ENCODE measurements at places on chromosomes 2 and 18.
A peak's percentile ranks its signal among the peaks of the same experiment; 100 is the strongest.

DNA sequence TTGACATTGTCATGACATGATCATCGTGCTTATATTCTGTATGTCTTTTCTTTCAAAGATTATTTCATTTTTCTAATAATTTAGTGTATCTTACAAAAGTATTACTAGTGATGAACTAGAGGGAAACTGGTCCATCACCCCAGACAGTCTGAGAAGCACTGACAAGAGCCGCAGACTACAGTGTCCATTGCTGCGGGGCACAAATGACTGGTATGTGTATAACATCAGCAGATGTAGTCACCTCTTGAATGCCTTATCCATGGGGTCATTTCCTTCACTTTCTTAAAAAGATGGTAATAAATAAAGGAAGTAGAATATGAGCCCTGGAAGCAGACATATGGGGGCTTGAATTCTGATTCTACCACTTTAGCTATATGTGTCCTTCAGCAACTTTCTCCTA is 29.6 kb downstream of the NEMP2 start:
- DNase-seq = no peak

DNA sequence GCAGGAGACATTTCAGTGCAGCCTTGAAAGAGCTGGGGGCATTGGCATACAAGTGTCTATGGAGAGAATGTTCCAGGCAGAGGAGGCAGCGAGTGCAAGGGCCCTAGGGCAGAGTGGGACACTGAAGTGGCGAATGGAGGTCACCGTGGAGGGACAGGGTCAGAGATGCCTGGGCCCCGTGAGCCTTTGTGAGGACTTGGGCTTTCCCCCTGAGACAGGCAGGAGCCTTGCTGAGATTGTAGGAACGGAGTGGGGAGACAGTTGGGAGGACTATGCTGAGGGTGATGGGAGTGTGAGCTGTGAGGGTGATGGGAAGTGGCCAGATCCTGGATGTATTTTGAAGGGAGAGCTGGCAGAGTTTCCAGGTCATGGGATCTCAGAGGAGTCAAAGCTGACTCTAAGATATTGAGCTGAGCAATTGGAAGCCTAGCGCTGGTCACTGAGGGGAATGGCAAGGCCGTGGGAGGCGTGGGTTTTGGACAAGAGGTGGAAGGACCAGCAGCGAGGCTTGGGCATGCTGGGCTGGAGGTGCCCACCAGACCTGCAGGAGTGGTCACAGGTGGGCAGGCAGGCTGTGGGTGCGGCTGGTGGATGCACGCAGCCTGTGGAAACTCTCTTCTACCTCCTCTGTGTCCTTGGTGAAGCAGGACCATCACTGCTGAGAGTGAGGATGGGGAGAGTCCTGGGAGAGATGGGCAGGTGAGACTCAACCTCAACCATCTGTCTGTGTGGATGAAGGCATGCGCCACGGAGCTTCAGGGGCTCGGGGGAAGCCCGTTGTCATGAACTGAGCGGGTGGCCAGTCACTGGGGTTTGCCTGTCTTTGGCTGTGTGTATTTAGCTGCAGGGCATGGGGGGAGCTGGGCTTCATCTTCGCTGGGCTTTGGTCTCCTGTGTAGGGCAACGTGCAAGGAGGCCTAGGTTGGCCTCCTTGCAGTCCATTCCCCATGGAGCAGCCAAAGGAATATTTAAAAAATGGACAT is 241.2 kb upstream of the HS6ST1 start:
- DNase-seq = no peak

DNA sequence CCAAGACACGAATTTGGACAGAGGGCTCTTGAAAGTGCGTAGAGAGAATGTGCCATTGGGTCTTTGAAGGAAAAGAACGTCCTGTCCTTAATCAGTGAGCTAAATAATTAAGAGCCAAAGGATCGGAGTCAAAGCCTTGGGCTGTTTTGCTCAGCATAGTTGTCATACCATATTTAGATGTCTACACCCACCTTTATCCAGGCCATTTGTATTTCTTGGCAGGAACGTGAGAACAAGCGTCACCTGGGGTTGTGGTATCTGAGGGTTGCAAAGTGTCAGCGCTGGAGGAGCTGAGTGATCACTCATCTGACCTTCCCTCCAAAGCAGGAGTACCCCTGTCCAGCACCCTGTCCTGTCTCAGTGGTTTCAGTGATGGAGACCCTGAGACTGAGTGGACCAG is 4.5 kb downstream of the LPIN1 start:
- DNase-seq = peak; percentile 43

- DNase-seq = no peak
These were observed 82.2 kb downstream of the ASAP2 start for GRCh38 chr2:9288681-9289338.

GRCh38 chr2:136246086-136246669 is 128.2 kb upstream of the CXCR4 start:
- no peak for DNase-seq

DNA sequence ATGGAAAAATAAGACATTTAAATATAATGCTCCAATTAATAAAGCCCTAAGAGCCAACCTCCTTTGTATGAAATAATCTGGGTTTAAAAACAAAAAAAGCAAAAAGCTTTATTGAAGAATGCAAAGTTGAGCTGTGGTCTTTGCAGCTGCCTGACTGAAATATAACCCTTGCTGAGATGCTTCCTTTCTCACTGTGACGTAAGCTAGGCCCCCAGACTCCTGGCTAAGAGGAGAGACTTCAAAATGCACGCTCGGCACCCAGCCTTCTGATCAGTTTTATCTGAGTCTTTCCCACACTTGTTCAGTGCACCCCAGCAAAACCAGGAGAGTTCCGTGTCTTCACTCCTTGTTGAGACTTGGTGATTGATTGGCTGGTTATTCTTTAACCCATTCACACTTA is 115.3 kb downstream of the BCL11A start:
- no peak for DNase-seq

- DNase-seq = no peak
These were observed 123.4 kb upstream of the CDH20 start for GRCh38 chr18:61209801-61210200.

DNA sequence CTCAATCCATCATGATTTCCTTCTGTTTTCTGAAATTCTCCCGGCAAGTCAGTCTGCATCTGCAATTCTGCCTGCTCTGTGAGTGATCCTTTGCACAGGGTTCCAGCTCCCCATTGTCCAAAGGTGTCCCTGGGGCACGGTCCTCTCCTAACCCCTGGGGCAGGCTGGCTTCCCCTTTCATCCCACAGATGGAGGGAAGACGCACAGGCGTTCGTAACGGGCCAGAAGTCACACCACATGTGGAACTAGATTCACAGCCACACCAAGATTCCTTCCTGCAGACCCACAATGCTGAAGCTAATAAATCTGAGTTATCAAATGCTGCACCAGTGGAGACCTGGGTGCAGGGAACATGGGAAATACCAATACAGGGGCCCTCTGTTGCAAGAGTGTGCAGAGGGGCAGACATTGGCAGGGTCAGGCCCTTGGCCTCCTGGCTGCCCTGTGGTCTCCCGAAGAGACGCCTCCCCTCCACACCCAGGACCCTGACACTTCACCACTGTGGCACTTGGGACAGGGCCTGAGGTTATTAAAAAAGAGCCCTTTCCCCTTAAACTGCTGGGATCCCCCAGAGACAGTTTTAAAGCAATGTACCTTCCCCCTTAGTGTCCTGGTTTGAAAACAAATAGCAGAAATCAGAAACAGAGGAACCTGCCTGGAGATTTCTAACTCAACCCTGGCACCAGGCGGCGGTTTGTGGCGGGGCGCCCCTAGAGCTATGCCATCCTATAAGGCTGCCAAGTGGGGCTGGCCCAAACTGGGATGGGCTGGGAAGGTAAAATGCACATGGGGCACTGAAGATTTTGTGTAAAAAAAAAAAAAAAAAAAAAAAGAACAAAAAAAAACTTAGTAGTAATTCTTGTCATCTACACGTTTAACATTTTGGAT is 15.4 kb downstream of the ZNF516 start:
- DNase-seq = no peak

DNA sequence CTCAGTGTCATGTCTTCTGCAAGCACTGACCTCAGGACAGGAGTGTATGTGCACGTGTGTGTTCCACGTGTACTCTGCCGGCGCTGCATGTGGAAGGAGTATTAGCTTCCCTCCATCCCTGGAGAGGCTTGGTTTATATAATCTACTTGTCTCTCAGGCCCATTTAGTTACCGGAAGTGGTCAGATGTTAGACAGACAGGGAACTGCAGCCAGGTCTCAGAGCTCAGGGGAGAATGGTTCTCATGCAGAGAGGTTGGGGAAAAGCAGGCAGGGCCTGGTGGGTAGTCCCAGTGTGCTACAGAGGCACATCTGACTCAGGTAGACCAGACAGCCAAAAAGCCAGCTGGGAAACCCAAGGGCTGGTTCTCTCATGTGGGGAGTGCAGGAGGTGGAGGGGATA is 167.9 kb downstream of the CTIF start:
- no peak for DNase-seq

DNA sequence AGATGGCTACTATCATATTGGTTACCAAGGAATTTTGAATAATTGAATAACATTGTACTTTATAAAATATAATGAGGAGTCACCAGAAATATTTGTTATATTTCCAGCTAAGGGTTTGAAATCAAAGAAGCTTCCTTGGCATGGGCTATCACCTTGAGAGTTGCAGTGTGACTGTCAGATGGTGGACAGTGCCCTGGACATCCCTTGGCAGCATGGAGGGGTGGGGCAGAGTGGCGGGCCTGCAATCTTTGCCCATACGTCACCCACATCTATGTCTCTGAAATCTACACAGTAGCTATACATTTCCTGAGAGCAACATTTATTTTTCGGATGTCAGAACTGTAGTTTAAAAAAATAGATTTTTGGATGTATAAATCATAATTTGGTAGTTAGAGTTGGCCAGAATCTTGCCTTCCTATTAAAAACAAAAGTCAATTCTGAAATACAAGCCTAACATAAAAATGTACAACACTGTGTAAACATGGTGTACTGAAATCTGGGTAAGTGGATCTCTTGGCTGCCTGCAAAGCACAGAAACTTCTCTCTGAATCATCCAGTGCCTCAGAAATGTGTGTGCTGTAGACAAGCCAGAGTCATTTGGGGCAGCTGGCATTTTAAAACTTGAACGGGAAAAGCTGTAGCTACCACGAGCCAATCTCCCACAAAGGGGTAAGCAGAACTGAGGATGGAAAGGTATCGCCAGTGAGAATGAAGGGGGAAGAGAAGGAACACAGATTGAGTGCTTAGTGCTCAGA is 124.2 kb upstream of the ARHGAP28 start:
- no peak for DNase-seq

DNA sequence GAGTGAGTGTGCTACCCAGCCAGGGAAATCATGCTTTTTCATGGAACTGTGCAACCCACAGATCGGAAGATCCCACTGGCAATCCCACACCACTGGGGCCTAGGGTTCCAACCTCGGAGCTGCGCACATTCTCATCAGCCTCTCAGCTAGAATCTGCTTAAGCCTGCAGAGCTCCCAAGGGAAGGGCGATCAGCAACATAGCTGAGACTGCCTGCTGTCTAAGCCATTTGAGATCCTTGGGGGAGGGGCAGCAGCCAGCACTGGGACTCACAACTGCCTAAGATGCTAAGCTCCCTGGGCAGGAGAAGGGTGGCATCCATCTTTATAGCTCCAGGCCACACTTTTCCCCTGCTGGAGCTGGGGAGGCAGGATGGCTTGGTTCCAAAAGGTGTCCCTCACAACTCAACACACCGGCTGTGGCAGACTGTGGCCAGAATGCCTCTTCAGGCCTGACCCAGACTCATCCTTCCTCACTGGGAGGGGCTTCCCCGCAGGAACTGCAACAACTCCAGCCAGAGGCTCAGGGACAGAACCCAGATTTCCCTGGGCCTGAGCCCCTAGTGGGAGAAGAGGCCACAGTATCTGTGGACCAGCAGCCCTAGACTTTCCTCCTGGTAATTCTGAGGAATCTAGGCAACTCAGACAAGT is 1133.3 kb upstream of the PIK3C3 start:
- no peak for DNase-seq

DNA sequence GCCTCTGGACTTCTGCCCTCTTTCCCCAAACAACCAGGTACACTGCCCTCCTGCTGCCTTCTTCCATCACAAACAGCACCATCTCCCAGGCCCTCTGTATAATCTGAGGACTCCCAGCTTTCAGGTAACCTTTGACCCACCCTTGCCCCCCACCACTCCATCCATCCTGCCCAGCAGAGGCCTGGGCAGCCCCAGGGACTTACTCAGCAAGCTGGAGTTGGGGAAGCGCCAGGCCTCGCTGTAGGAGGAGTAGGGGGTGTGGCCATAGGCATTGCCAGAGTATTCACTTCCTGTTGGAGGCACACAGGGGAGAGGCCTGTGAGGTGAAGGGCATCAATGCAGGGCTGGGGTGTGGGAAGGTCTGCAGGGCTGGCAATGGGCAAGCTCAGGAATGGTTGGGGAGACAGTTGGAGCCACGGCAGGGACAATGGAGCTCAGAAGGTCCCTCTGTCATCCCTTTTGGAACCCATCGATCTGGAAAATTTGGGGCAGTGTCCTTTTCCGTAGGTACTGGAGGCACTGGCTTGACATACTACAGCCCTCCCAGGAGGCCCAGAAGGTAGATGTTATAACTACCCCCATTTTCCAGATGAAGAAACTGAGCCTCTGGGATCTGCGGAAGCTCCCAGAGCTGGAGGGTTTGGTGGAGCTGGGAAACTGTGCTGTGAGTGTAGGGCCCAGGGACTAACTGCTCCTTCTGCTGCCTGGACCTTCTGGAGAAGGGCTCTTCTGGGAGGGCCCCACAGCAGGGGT is 46.3 kb downstream of the PSD4 start:
- DNase-seq = no peak

DNA sequence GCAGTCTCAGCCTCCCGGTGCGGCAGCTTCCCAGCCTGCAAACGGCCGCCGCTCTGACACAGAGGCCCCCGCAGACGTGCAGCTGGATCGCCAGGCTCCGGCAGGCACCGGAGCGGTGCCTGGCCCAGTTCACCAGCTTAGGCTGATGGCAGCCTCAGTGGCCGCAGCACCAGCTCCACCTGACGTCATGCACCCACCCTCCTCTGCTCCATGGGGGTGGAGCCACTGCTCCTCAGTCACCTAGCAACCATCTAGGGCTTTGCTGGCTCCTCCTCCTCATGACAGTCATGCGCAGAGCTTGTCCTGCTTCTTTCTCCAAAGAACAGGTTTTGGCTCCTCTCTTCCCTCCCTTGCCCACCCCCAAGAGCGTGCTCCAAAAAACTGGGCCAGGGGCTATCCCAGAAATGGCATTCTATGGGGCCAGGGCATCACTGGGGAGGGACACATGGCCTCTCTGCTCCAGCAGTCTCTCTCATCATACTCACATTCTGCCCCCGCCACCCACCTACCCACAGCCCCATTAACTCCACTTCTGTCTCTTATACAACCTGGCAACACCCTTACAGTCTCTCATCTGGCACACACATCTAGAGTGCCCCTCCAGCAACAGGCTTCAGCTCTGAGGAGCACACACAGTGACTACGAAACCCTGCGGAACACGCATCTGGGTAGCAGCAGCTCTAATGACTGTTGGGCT is 5.5 kb downstream of the DCTN1 start:
- no peak for DNase-seq

GRCh38 chr2:215454519-215455246 is 18.8 kb upstream of the FN1 start:
- DNase-seq = no peak

- DNase-seq = no peak
These were observed 37.5 kb downstream of the SCN1A start for GRCh38 chr2:166090346-166090745.

Measured in activated CD4-positive, alpha-beta T cell treated with anti-CD3 and anti-CD28 coated beads, Interleukin-2, amount 50 U/mL, for 16 hours (primary cell).